ENCODE measurements at places on chromosomes 12 and 14.

DNA sequence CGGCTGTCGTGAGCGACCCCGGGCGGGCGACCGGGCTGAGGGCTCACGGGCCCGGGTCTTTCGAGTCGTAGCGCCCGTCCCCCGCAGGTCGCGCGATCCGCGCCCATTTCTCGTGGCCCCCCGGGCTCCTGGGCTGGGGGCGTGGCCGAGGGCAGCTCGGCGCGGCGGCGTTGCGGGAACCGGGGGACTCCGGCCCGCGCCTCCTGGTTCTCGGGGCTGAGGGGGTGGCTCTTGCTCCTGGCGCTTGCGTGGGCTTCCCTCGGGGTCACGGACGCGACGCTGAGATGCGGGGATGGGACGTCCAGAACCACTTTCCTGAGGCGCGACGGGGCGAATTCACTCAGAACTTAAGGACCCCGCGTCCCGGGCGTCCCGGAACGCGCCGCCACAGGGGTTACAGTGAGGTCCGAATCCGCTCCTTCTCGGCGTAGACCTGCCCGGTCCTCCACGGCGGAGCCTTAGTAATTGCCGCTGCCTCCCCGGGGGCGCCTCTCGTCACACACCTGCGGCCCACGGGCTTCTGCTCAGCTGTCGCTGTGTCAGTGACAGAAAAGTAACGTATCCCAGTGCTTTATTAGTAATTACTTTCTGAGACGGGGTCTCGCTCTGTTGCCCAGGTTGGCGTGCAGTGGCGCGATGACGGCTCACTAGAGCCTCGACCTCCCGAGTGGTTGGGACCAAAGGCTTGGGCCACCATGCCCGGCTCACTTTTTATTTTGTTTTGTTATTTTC is 606 bp downstream of the EP400 start:
- DNase-seq, result no peak
- H3K4me1 ChIP-seq, result peaks cover 2% of the 10 kb centered on the region
- H3K4me3 ChIP-seq, result peak overlapping the region; percentile 100
- H3K27me3 ChIP-seq, result no peaks in the 10 kb centered on the region
- peak overlapping the region; percentile 82 for H3K27ac ChIP-seq

DNA sequence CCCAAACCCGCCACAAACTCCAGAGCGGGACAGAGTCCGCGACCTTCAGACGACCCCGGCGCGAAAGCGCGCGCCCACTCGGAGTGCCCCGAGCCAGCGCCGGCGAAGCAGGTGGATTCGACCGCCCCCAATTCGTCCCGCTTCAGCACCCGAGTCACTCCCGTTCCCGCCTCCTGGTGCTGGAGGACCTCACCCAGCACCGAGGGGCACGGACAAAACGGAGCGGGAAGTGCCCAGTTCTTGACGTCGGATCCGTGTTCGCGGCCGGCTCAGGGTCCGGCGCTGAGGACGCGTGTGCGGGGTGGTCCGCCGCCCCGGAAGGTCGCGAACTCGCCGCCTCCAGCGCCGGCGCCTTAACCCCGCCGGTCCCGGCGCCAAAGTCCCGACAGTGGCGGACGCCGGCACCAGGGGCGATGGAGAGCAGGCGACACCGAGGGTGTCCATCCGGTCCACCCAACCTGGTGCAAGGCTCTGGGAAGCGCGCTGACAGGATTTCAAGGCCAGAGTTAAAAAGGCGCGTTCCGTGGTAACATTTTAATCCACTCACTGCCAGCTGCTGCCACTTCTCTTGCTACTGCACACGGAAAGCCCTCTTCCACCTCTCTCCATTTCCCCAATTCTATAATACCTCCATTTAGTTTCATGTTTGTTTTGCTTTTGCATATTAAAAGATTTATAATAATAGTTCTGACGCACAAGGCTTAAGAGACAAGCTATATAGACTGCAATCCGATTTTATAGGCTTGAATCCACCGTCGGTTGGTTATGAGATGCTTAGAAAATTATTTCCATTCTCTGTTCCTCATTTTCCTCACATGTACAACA is 240.0 kb upstream of the CPNE8 start:
- H3K36me3 ChIP-seq, result no peaks in the 10 kb centered on the region
- DNase-seq, result peak; percentile 11
- no peak overlapping the region for H3K27ac ChIP-seq
- no peaks in the 10 kb centered on the region for H3K4me1 ChIP-seq

DNA sequence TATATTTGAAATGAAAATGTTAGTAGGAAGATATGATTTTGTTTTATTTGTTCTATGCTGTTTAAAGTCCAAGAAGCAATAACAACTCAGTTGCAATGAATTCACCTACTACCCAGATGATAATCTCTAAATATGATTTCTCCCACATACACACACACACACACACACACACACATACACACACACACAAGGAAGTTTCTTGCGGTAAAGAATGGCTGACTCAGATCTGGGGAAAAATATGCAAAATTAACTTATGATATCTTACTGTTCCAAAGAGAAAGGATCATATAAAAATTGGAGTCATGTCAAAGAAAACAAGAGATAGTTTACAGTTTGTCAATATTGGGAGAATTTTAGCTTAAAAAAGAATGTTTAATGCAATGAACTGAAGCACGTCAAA is 456.7 kb downstream of the SLC16A7 start:
- H3K4me3 ChIP-seq, result no peak overlapping the region
- H3K27me3 ChIP-seq, result no peaks in the 10 kb centered on the region
- no peak overlapping the region for H3K27ac ChIP-seq
- no peak for DNase-seq
- no peaks in the 10 kb centered on the region for H3K4me1 ChIP-seq

- no peak overlapping the region for H3K4me3 ChIP-seq
- no peaks in the 10 kb centered on the region for H3K36me3 ChIP-seq
- DNase-seq, result no peak
- no peaks in the 10 kb centered on the region for H3K4me1 ChIP-seq
- no peaks in the 10 kb centered on the region for H3K27me3 ChIP-seq
These were observed 130.2 kb upstream of the ATP2B1 start for GRCh38 chr12:89838833-89839232.

GRCh38 chr12:100391856-100392255 is 35.0 kb downstream of the SLC17A8 start:
- no peaks in the 10 kb centered on the region for H3K4me1 ChIP-seq
- no peak for DNase-seq
- H3K4me3 ChIP-seq, result no peak overlapping the region
- no peak overlapping the region for H3K27ac ChIP-seq
- H3K36me3 ChIP-seq, result no peaks in the 10 kb centered on the region
- H3K27me3 ChIP-seq, result no peaks in the 10 kb centered on the region

GRCh38 chr14:43692706-43693105 is 814.4 kb downstream of the FSCB start:
- DNase-seq, result no peak
- no peaks in the 10 kb centered on the region for H3K36me3 ChIP-seq
- no peaks in the 10 kb centered on the region for H3K27me3 ChIP-seq
- no peak overlapping the region for H3K4me3 ChIP-seq

GRCh38 chr14:64929014-64929359 is 13.6 kb downstream of the GPX2 start:
- no peak overlapping the region for H3K27ac ChIP-seq
- no peaks in the 10 kb centered on the region for H3K27me3 ChIP-seq
- no peak for DNase-seq
- no peak overlapping the region for H3K4me3 ChIP-seq

- no peaks in the 10 kb centered on the region for H3K36me3 ChIP-seq
- no peaks in the 10 kb centered on the region for H3K27me3 ChIP-seq
- H3K4me3 ChIP-seq, result no peak overlapping the region
These were observed 19.3 kb downstream of the SLC25A3 start for GRCh38 chr12:98612696-98613334.

DNA sequence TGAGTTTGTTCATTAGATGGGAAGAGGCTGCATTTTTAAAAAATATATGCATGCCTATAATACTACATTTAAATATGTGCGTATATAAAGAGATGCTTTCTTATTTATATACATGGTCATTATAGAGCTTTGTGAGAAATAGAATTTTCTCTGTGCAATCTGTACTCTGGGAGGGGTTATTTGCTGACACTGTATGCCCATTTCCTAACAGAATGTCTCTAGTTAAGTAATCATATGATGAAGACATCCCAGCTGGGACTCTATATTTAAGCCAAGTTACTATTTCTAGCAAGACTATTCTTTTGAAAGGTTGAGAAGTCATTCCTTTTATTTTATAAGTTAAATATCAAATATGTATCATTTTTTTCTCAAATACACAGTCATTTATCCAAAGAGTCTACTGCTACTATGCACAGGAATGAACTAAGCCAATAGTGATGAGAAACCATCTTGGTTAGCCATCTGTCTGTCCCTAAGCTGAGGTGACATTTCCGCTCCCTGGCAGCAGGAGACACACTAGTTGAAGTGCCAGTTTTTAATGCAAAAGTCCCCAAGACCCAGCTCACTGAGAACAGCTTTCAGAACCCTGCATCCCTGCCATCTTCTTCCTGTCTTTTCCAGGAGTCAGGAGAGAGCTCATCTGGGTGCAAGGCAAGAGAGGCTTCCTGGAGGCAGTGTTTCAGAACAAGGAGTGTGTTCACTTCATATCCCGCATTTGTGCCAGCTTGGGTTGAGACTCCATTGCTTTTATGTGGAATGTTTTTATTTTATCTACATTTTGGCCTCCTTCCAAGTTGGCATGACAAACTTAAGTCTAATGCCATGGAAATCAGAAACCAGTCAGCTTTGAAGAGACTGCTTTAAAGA is 69.5 kb downstream of the TMEM132C start:
- no peaks in the 10 kb centered on the region for H3K36me3 ChIP-seq
- DNase-seq, result no peak
- peaks cover 19% of the 10 kb centered on the region for H3K4me1 ChIP-seq
- peak overlapping the region; percentile 35 for H3K4me3 ChIP-seq
- no peaks in the 10 kb centered on the region for H3K27me3 ChIP-seq

DNA sequence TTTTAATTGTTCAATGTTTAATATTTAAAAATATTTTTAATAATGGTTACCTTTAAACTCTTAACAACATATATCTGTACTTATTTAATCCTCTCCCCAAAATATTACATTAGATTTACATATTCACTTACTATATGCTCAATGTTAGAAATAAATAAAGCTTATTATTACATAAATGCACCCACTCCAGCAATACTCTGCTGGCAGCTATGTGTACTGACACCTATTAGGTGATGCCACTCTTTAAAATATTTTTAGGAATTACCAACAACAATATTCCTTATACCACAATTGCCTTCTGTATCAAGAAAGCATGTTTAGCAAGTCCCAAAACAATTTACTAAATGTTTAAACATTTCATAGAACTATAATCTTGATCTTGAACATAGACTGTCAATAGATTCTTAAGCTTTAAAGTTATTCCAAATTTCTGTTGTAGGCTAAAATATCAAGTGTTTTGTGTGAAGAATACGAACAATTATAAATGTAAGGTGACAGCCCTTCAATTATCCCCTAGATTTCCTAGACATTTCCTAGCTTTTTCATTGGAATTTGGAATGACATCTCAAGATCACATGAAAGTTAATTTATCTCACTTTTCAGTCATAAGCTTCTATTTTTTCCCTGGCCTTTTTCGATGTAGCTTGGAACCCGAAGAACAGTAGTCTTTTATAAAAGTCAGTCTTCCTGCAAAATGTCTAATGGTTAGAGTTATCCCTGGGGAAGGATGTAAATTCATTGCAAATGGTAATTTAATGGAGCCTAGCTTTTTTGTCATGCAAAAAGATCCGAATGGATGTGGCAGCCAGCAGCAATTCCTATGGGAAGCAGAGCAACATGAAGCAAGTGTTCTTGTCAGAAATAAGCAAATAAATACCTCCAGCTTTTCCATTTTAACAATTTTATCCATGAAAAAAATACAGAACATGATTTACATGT is 907.5 kb upstream of the ATXN7L3B start:
- no peaks in the 10 kb centered on the region for H3K4me1 ChIP-seq
- no peaks in the 10 kb centered on the region for H3K27me3 ChIP-seq
- H3K27ac ChIP-seq, result no peak overlapping the region
- H3K36me3 ChIP-seq, result no peaks in the 10 kb centered on the region
- no peak for DNase-seq

GRCh38 chr12:67694306-67694900 is 45.9 kb downstream of the DYRK2 start:
- H3K27ac ChIP-seq, result no peak overlapping the region
- H3K27me3 ChIP-seq, result no peaks in the 10 kb centered on the region
- no peaks in the 10 kb centered on the region for H3K36me3 ChIP-seq
- no peak overlapping the region for H3K4me3 ChIP-seq
- DNase-seq, result no peak

DNA sequence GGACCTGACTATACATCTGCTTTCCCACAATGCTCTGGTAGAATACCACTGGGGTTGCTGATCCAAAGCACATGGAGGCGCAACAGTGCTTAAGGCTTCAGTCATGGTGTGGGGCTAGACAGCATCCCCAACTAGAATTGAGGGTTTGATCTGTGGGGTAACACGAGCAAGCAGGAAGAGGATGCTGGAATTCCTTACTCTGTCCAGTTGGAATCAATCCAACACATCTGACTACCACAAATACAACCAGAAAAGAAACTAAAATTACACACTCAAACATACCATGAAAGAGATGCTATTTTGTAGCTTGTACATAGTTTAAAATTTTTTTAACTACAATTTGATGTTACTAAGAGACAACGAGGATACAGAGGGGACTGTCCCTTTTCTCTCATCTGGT is 40.4 kb upstream of the GTF2A1 start:
- no peaks in the 10 kb centered on the region for H3K36me3 ChIP-seq
- H3K4me3 ChIP-seq, result no peak overlapping the region
- DNase-seq, result no peak

DNA sequence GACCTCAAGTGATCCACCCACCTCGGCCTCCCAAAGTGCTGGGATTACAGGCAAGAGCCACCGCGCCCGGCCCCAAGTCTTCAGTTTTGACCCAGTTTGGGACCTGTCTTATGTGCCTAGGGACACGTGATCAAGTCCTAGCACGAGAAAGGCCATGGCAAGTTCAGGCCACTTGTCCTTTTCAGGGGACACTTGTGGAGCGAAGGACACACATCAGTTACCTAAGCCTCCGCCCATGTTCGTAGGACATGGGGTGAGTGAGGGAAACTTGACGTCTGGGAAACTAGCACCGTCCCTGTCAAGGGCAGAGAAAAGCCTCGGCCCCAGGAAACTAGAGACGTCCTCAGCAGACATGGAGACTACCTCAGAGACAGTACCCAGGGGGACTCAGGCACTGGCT is 60.7 kb downstream of the KDM2B start:
- H3K36me3 ChIP-seq, result peaks cover 35% of the 10 kb centered on the region
- peaks cover 12% of the 10 kb centered on the region for H3K4me1 ChIP-seq
- no peaks in the 10 kb centered on the region for H3K27me3 ChIP-seq
- H3K27ac ChIP-seq, result no peak overlapping the region
- DNase-seq, result no peak
- H3K4me3 ChIP-seq, result no peak overlapping the region

GRCh38 chr14:22650046-22650739 is 6.0 kb upstream of the OR6J1 start:
- no peak overlapping the region for H3K27ac ChIP-seq
- no peak for DNase-seq
- H3K27me3 ChIP-seq, result peaks cover 27% of the 10 kb centered on the region
- no peaks in the 10 kb centered on the region for H3K36me3 ChIP-seq

- H3K4me1 ChIP-seq, result no peaks in the 10 kb centered on the region
- DNase-seq, result no peak
- H3K27ac ChIP-seq, result no peak overlapping the region
- no peaks in the 10 kb centered on the region for H3K36me3 ChIP-seq
These were observed 37.8 kb downstream of the SLCO1A2 start for GRCh38 chr12:21296751-21297406.

- H3K27ac ChIP-seq, result no peak overlapping the region
- H3K36me3 ChIP-seq, result peaks cover 6% of the 10 kb centered on the region
- DNase-seq, result no peak
- H3K27me3 ChIP-seq, result peaks cover 5% of the 10 kb centered on the region
- H3K4me3 ChIP-seq, result no peak overlapping the region
These were observed 1.5 kb upstream of the B3GNT4 start for GRCh38 chr12:122202017-122202416.

GRCh38 chr12:41930866-41931437 is 213.7 kb downstream of the GXYLT1 start:
- peaks cover 4% of the 10 kb centered on the region for H3K4me1 ChIP-seq
- no peak overlapping the region for H3K27ac ChIP-seq
- H3K36me3 ChIP-seq, result no peaks in the 10 kb centered on the region
- DNase-seq, result no peak
- no peaks in the 10 kb centered on the region for H3K27me3 ChIP-seq
- no peak overlapping the region for H3K4me3 ChIP-seq

Data from neuronal stem cell (in vitro differentiated cells).